ENCODE measurements at places on chromosomes 5 and 9.

GRCh38 chr5:157971571-157972216, 112.7 kb upstream of the CLINT1 start:
- DNase-seq = no peak

DNA sequence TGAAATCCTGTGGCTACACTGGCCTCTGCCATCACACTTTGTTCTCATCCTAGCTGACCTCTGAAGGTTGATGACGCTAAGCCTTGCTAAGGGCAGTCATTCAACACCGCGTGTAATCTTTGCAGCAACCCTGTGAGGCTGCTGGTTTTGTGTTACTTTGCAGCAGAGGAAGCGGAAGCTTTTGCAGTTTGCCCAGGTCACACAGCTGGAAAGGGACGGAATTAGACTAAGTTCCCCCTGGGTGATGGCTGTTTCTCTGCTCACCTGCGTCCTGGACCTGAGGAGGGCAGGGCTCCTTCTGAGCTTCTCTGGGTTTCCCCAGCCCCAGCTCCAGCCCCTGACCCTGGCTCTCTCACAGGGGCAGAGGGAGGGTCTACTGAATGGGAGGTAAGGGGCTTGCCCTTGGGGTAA, 7.3 kb upstream of the SLC25A51 start:
- no peak for DNase-seq

DNA sequence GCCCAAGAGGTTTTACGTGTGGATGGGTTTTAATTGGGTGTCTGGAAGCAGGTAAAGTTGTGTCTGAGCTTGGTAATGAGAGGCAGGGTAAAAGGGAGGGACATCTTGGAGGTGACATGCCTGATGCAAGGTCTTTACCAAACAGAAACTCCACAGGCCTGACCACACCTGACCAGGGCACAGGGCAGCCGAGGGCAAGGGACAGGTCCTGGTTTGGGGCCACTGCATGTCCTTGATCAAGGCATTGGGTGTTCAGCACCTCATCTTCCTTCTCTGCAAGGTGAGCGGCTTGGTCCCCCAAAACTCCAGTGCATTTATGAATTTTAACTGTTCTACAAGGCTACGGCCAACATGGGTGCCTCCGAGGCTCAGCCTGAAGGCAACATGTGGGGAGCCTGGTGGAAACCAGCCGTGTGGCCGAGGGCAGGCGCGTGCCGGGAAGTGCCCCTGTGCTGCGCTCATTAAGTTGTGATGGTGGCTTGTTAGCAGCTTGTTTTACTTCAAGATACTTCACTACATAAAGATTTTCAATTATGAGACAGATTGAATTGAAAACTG, 30.7 kb upstream of the LPCAT1 start:
- DNase-seq = no peak

DNA sequence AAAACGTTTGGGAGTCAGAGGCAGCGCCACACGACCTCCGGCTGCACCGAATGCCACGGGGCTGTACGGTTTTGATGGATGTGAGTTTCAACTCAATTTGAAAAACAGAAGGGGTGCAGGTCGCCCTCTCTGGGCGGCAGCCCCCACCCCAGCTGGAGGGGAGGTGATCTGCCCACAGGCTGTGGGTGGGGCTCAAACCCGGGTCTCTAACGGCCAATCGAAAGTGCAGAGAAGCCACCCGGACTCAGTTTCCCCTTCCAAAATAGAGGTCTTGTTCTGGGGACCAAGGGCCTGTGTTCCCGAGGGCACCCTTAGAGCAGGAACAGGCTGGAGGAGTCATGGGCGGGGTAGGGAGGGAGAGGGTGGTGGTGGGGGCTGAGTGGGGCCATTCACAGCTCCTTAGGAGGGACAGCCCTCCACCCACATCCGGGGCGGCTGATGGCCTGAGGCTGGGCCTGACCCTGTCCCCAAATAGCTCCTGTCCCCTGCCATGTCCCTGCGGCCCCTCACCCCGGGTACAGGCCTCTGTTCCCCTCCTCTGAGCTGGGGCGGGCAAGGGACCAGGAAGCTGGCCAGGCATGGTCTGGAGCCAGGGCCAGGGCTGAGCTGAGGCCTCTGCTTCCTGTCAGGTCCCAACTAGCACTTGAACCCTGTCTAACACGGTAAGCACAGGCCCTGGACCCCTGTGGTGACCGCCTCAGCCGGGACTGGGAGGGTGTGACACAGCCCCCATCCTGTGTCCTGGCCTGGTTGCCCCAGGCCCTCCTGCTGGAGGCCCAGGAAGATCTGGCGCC, 22.6 kb upstream of the NOTCH1 start:
- no peak for DNase-seq

- DNase-seq = no peak
These were observed 668.8 kb upstream of the KLF4 start for GRCh38 chr9:108158236-108158995.

DNA sequence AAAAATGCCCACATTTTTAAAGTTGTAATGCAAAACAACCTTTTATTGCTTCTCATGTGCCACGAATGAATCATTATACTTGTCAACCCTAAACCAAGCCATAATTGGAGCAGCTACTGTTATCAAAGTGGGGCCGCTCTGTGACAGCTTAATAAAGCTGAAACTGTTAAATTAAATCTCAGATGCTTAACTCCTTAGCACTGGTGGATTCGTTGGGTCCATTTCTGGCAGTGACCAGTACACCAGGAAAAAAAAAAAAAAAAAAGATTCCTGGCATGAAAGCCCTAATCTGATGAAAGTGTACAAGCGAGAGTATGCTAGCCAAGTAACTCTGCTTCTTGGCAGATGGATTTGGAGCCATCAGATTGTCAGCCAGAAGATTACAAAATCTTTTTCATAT, 164.8 kb downstream of the ZSWIM6 start:
- no peak for DNase-seq

- no peak for DNase-seq
These were observed 306.8 kb upstream of the DMAC1 start for GRCh38 chr9:8106362-8106761.

GRCh38 chr5:170034231-170034630, 53.9 kb upstream of the INSYN2B start:
- DNase-seq = no peak

Measured in memory B cell (primary cell).